ENCODE measurements at places on chromosomes 7 and 10. TPM values are rescaled to one million over a fixed set of nuclear protein-coding genes. Genes with fewer than 3 reads are reported as not detected.

EBLN1 gene
- not detected for total RNA-seq

ZPBP gene
- not detected for total RNA-seq

CASTOR2 gene
- 8.4 TPM for total RNA-seq

CLDN4 gene
- total RNA-seq = not detected

CPA5 gene
- not detected for total RNA-seq

SORBS1 gene
- total RNA-seq = 1.4 TPM

LRGUK gene
- total RNA-seq = 0.50 TPM

SMNDC1 gene
- 39.7 TPM for total RNA-seq

SLC39A12 gene
- not detected for total RNA-seq

TMEM140 gene
- 10.2 TPM for total RNA-seq

CNPY1 gene
- total RNA-seq = not detected

PRTFDC1 gene
- total RNA-seq = not detected

RNLS gene
- total RNA-seq = 2.4 TPM

UBE2H gene
- 24.9 TPM for total RNA-seq

ZDHHC6 gene
- total RNA-seq = 52.8 TPM

TRIM50 gene
- total RNA-seq = not detected

UNC5B gene
- total RNA-seq = not detected

HOXA5 gene
- total RNA-seq = 0.64 TPM

MYH16 gene
- not detected for total RNA-seq

AKR1D1 gene
- total RNA-seq = not detected

CAV1 gene
- total RNA-seq = not detected

OPN1SW gene
- total RNA-seq = not detected

HYAL4 gene
- not detected for total RNA-seq

NEUROD6 gene
- not detected for total RNA-seq

AMZ1 gene
- not detected for total RNA-seq

PAPOLB gene
- not detected for total RNA-seq

BAMBI gene
- 0.14 TPM for total RNA-seq

PALD1 gene
- total RNA-seq = 1.4 TPM

Measured in natural killer cell treated with Interleukin-12 subunit alpha and Interleukin-12 subunit beta and Interleukin-15 and Interleukin-18, amount 100 ng/mL, for 72 hours (primary cell).